ENCODE measurements at places on chromosomes 12 and 14.

- no peak for DNase-seq
Observed at GRCh38 chr12:130337488-130338303, at the start of gene PIWIL1. Gene PIWIL1, plus strand, starts transcription at chr12:130337887. Its CDS starts 4,705 bp downstream, at chr12:130342592.

- no peak for DNase-seq
Observed at GRCh38 chr12:57846285-57846576, 298 bp downstream of the CTDSP2 start.

DNA sequence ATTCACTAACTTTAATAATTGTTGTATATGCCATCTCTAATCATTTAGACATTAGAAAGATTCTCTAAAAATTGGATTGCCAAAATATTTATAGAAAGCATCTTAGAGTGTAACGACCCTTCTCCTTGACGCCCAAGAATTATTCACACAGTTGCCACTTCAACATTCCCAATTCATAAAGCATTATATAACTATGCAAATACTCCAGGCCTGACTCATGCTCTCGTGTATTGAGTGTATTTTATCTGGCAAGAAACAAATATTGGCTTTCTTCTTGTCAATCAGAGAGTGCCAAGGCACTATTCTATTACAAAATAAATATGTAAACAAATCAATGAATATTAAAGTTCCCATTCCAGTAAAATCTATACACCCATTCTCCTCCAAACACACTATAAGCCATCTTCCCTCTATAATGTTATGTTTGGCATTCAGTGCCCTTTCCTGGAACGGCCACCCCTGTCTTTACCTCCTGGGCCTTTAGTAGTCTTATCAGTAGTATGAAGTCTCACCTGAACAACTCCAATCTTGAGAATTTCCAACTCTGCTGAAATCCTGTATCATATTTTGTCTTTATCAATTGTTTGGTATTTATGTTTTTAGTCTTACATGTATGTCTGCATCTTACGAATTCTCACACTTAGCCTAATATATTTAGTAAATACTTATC lies 182.6 kb downstream of the PIK3C2G start:
- DNase-seq, result no peak

- DNase-seq, result no peak
Observed at GRCh38 chr14:31435276-31435675, 14.9 kb upstream of the HEATR5A start.

GRCh38 chr12:113448873-113449272 lies 22.8 kb downstream of the LHX5 start:
- no peak for DNase-seq

DNA sequence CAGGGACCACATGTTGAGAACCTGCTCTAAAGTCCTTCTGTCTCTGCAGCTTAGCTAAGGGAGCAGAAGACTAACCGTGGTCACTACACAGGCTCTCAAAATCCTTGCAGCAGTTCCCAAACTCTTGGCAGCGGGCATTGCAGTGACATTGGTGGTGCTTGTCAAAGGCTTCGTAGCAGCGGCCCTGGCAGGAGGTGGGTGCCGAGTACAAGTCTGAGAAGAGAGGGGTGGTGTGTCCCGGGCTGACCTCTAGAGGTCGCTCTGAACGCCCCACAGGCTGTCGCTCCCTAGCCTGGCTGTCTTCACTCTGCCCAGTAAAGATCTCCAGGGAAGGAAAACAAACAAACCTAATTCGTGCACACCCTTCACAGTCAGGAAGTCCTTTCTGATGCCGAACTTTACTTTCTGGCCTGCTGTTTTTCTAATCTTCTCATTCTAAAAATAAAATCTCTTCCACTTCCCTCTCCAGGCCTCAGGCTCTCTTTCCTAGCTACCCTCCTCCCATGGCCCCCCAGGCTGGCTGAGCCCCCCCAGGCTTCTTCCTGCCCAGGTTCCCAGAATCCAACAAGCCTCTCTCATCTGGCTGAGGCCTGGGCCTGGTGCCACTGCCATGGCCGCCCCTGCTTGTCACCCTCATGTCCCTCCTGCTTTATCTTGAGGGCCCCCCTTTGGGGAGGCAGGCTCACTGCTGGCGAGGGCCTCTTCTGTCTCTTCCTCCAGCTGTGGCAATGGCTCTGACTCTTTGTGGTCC lies 7.7 kb downstream of the ENDOU start:
- DNase-seq, result peak; percentile 60

GRCh38 chr12:107111314-107111713 lies 18.0 kb upstream of the CRY1 start:
- DNase-seq, result no peak

GRCh38 chr12:1305063-1305434 lies 289.3 kb downstream of the FBXL14 start:
- DNase-seq, result no peak

GRCh38 chr12:116969615-116970585 lies 59.1 kb downstream of the FBXW8 start:
- no peak for DNase-seq

- no peak for DNase-seq
Observed at GRCh38 chr14:97539884-97540283, 742.7 kb downstream of the VRK1 start.

GRCh38 chr14:32785585-32785984 lies 153.1 kb upstream of the NPAS3 start:
- no peak for DNase-seq

- DNase-seq, result peak; percentile 24
Observed at GRCh38 chr14:21258889-21259787, 10.1 kb downstream of the HNRNPC start.

DNA sequence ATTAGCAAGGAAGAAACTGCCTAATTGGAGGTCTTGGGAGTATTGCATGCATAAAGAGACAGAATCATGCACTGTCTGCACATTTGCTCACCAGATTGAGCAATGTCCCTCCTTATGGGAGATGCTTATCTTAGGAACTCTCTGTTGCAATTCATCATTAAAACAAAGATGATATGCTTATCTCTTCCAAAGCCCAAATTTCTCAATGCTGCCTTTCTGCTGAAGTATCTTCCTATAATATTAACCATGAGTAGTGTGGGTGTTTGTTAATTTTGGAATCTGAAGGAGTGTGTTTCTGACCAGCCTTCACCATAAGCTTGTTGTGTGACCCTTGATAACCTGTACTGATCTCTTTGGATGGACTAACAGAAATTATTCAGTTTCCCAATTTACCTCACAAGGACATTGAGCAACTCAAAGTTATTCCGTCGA lies 1257.6 kb upstream of the FLRT2 start:
- DNase-seq, result no peak

- DNase-seq, result no peak
Observed at GRCh38 chr14:54088271-54088670, 131.6 kb upstream of the BMP4 start.

GRCh38 chr12:132099739-132100138 lies 44.4 kb downstream of the DDX51 start:
- no peak for DNase-seq

DNA sequence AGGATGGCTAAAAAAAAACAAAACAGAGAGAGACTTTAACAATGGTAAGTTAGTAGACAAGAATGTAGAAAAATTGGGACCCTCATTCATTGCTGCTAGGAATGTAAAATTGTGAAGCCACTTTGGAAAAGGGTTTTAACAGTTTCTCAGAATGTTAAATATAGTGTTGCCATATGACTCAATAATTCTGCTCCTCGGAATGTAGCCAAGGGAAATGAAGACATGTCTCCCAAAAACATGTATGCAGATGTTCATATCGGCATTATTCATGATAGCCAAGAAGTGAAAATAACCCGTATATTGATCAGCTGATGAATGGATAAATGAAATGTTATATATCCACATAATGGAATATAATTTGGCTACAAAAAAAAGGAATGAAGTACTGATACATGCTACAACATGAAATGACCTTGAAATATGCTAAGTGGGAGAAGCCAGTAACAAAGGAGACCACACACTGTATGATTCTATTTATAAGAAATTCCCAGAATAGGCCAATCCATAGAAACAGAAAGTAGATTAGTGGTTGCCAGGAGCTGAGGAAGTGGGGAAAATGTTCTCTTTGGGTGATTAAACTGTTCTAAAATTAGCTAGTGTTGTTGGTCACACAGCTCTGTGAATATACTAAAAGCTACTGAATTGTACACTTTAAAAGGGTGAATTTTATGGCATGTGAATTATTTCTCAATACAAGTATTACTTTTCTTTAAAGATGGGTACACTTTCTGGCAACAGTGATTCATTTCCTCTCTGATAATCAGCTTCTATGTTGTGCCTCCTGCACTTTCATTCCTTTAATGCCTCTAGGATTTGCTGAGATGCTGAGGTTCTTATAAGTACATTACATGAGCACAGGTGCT lies 132.5 kb downstream of the DAAM1 start:
- DNase-seq, result no peak

All from CD4-positive, alpha-beta T cell treated with Interleukin-4 for 1 hour (primary cell).